Stimulated activated CD8-positive, alpha-beta memory T cell treated with anti-CD3 and anti-CD28 coated beads, Interleukin-7, amount 100 ng/mL, for 48 hours (primary cell): ENCODE measurements at places on chromosomes 2 and 18.

- no peak for DNase-seq
Measured at GRCh38 chr18:33826151-33826550, 248.1 kb downstream of the ASXL3 start.

DNA sequence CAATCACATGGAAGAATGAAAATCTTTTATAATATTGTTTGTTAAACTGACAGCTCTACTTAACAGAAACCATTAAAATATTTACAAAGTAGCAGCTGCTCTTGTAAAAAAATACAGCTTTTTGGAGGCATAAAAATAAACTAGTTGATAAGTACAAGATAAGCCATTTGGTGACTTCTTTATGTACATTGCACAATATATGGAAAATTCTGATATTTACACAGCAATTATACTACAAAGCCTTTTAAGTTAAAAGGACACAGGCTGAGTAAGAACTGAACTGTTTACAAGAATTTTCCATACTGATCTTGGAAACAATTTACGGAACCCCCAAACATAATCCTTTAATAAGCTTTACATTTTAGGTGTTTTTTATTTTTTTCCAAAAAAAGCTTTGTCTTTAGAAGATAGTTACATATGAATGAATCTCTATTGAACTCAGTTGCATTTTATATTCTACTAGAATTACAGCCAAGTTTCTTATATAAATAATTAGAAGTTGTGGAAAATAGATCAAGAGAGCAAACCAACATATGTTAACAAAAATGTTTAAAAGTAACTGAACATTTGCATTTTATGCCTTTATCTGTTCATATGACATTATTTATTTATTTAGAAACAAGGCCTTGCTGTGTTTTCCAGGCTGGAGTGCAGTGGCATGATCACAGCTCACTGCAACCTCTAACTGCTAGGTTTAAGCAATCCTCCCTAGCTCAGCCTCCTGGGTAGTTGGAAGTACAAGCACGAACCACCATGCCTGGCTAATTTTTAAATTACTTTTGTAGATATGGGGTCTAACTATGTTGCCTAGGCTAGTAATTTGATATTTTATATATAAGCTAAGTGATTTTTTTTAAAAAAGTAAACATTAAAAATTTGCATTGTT lies 142.5 kb downstream of the OTX1 start:
- no peak for DNase-seq

DNA sequence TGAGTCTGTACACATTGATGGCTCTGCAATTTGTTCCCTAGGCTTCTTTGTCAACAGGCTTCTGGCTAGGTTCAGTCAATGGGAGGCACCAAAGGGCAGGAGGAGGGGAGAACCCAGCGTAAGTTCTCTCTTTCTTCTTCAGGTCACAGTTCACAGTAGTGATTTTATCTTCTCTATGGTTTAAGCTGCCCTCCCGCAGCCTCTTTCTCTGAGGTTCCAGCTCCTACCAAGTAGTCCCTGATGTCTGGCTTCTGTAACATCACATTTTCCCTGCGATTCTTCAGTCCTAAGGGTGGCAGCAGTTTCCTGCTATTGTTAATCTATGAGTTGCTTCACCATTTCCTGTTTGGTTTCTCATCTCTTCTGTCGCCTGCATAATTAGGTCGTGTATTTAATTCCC lies 107.4 kb downstream of the CPO start:
- no peak for DNase-seq

- no peak for DNase-seq
Measured at GRCh38 chr2:187509667-187510417, 44.4 kb downstream of the TFPI start.

DNA sequence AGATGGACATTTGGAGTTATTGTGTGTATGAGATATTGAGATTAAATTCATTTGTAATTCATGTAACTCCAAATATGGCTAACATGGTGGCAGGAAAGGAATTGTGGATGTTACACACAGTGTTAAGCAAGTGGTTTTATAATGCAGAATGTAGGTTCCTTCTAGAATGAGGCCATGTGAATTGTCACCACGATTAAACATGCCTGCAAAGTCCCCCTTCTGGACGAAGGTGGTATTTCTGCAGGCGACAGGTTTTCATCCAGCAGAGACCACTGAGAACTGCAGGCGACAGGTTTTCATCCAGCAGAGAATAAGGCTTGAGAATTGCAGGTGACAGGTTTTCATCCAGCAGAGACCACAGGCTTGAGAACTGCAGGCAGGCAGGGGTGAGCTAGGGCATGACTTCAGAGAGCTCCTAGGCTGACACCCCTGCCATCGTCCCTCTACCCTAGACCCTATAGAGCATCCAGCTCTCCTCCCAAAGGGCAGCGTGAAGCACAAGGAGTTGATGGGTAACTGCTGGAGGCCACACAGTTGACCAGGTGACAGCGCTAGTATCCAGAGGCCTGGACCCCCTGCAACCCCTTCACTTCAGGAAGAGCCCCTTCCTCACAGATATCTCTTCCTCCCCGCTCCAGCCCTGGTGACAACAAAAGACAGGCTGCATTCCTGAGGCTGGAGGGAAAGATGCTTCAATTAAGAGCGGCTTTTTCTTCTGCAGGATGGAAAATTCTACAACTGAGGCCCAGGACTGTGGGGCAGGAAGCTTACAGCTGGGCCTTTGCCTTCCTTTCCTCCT lies 175.8 kb downstream of the LOXHD1 start:
- DNase-seq: peak; percentile 14

DNA sequence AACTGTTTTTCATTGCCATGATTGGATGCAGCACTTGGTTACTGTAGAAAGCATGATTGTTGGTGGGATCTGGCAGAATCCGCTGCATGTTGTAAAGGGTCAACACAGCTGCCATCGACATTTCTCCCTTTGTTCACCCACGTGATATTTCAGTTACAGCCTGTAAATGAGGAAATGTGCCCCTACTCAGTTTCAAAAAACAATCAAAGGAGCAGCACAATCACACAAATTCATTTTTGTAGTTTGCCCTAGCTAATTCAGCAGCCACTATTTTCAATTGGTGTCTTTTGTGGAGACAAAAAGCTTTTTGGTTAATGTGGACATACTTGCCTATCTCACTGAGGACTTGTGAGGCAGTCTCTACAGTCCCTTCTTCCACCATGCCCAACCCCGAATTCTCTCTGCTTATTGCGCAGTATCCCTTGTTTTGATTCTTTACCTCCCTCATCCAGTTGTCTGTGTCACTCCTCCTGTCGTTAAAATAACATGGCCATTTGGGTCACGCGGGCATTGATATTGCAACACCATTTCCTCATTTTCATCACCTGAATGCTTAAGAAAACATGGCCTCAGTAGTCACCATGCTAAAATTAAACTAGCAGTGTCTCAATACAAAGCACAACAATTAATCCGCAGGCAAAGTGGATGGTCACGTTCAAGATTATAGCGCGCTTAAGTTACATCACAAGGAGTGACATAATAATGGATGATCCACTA lies 6.4 kb upstream of the PROC start:
- no peak for DNase-seq

DNA sequence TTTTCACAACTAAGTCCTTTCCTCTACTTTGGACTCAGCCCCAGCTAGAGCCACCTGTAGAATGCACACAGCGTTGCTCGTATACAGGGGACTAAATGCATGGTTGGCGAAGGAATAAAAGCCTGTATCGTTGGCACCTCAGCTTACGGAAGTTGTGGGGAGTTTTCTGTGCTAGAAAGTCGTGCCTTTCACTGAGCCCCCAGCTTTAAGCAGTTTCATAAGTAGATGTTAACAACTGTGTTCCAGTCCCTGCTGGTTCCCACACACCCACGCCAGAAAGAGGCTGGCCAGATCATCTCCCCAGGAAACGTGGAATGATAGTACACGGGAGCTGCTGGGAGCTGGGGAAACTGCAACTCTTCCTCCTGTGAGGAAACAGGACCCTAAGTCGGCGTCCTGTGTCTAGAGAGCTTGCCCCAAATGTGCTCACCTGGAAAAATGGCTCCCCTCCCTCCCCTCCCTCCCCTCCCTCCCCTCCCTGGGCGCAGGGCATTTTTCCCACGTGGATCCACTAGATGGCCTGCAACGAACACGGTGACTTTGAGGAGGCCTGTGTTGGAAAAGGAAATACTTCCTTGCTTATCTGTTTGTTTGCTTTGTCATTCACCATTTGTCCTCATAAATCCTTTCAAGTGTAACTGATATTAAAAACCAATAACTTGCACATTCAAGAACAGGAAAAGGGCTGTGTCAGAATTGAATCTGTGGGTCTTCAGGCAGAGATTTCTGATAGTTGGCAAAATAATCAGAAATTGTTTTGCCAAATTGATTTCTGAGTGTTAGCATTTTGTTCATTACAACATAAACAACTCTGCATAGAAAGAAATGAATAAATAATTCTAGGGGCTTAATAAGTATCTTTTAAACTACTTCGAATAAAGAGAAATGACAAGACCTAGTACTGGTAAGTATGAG lies 43.9 kb upstream of the RFX8 start:
- no peak for DNase-seq

DNA sequence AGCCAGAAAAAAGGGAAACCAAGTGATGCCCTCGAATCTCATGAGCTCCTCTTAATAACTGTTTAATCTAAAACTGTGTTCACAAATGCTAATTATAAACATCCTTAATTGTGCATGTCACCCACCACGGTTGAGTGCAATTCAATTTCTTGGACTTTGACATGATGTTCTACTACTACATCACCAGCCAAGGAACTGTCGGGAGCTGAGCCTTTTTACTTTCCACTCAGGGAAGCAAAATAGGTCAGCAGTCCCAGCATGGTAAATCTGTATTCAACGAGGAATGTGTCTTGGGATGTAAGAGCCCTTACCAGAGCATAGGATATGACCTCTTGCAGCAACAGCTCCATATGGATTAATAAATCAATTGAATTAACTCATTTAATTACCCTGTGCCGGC lies 20.8 kb upstream of the REG3G start:
- no peak for DNase-seq

DNA sequence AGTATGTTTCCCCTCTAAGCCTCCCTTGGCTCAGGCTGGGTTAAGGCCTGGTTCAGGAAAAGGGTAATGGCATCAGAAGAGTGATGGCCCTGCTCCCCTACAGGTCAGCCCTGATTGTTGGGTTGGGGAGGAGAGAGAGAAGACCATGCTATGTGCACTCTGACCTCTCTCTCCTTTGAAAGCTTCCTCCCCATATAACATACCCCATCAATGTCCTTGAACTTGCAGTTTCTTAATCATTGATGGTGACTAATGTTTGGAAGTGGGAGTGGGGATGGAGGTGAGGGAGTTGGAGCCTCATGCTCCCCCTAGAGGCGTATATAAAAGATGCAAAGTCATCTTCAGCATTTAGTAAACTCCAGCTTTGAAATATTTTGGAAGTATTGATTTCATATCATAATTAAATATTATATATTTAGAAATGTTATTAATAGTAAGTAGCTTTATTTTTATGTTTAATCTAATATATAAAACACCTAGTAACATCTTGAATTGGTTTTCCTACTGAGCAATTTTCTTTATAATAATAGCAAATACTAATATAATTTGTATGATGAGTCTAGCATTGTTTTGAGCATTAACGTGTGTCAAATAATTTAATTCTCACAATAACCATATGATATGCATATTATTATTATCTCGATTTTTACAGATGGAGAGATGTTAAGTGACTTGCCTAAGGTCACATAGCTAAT lies 8.8 kb downstream of the PLCL1 start:
- no peak for DNase-seq

DNA sequence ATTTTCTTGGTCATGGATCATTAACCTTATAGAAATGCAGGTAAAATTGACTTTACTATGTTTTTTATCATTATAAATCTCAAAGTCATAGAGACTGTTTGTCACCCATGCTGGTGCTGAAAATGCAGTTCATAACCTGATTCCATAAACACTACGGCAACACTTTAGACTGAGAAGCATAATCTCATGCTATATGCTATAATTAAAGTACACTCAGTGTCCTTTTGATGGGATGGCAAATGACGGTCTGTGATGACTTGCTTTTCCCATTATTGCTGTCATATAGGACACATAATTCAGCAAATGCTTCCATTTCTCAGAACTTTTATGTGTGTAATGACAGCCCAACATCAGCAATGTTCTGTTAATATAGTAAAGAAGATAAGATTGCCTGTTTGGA lies 162.9 kb downstream of the CD226 start:
- DNase-seq: no peak

DNA sequence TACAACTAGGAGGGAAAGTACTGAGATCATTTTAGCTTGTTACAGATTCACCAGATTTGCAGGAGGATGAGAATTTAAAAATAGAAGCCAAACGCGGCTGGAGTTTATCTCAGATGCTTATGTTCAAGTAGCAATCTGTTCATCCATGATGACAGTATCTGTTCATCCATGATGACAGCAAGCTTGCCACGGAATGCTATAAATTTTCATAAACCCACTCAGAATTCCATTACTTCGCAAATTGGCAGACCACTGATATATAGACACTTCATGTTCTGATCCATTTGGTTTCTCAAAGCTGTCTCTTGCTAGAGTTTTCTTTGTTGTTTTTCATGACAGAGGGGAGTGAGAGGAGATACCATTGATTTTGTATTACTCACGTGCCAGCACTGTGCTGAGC lies 84.2 kb downstream of the GAREM1 start:
- no peak for DNase-seq

- DNase-seq: no peak
Measured at GRCh38 chr2:134070281-134070741, 183.6 kb upstream of the MGAT5 start.

- no peak for DNase-seq
Measured at GRCh38 chr2:218169757-218170546, 3.2 kb upstream of the CXCR1 start.

- no peak for DNase-seq
Measured at GRCh38 chr2:238811759-238812158, 36.1 kb upstream of the TWIST2 start.

GRCh38 chr2:236587861-236588815 lies 18.5 kb downstream of the ACKR3 start:
- DNase-seq: no peak

- no peak for DNase-seq
Measured at GRCh38 chr2:95063086-95063958, 37.8 kb downstream of the MAL start.

DNA sequence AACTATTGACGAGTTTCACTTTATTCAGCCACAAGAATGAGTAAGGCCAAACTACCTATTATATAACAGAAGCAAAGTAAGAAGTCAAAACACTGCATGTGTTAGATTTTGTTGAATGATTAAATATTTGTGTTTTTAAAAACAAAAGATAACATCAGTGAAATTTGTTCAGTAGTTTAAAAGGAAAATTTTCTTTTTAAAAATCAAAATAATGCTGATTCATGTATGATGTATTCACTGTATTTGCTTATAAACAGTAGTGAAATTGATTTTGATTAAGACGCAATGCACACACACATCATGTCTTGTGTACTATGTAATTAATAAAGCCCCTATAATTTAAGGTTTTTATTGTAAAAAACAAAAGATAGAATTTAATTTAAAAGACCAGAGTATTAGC lies 73.6 kb upstream of the PSMD14 start:
- DNase-seq: no peak

DNA sequence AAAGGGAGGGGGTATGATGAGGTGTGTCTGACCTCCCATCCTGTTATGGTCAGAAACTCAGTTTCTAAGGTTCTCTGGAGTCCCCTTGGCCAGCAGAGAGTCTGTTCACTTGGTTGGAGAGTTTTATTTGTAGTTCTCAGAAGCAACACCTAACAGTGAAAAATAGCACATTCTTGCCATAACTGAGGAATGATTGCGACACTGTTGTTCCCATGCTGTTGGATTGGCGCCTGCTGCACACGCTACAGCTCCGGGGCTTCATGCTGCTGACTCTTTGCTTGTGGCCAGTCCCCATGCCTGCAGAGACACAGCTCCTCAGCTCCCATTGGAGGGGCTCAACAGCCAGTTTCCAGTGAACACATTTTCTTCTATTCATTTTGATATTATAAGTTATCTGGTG lies 42.1 kb downstream of the TPGS2 start:
- DNase-seq: no peak
